Natural killer cell (primary cell): ENCODE measurements at places on chromosomes 3 and 15. TPM values are rescaled to one million over a fixed set of nuclear protein-coding genes. Genes with fewer than 3 reads are reported as not detected.

DNA sequence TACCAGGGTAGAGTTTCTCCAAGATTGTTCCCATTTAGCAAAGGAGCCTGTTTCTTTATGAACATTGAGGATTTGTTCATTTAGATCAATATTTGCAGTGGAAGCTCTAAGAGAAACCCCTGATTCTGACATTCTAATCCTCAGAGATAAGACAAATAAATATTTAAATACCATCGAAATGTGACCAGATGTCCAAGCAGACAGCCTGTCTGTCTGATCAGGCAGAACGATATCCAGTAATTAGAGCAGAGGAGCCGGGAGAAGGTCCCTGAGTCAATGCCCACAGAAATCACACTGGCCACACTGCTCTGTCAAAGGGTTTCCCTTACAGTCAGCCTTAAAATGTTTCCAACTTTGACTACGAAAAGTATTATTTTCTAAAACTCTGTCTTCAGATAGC is 15.7 kb upstream of the ARPIN start:
- no peak overlapping the region for H3K27ac ChIP-seq
- DNase-seq: no peak
- H3K4me3 ChIP-seq: no peak overlapping the region
- no peaks in the 10 kb centered on the region for H3K27me3 ChIP-seq
- H3K36me3 ChIP-seq: no peaks in the 10 kb centered on the region

DNA sequence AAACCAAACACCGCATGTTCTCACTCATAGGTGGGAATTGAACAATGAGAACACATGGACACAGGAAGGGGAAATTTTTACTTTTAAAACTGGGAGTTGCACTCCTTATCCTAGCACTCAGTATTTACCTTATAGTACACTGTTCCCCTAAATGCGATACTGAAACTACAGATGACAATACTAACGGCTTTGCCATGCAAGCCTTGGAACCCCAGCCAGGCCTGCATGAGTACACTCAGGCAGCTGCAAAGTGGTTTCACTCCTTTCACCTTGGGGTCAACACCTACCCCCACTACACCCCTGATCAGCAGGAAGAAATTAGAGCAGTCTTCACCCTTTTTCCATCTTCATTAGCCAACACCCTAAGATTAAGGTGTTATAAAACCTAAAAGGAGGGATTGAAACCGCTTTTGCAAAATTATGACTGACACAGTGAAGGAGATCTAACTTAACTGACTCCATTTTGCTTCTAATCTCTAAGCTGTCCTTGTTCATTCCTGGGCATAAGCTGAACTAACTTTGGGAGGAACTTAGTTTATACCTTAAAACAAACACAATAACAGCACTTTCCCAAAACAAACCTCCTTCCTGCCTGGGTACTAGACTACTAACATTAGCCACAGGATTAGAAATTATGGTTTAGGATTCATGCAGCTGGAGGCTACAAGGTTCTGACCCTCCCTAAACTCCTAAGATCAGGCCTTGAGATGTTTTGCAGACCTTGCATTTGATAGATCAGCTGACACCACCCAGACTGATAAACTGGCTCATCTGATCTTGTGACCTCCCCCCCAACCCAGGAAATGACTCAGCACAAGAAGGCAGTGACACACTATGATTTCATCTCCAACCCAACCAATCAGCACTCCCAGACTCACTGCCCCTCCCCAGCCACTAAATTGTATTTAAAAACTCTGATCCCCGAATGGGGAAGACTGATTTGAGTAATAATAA is 452.1 kb upstream of the PPP2R3A start:
- no peak overlapping the region for H3K27ac ChIP-seq
- H3K36me3 ChIP-seq: no peaks in the 10 kb centered on the region
- H3K4me3 ChIP-seq: no peak overlapping the region
- H3K27me3 ChIP-seq: no peaks in the 10 kb centered on the region
- H3K4me1 ChIP-seq: no peaks in the 10 kb centered on the region

The APBA2 gene
- 96.4 TPM for total RNA-seq

GRCh38 chr3:111967068-111967467 is 11.8 kb upstream of the ABHD10 start:
- peaks cover 9% of the 10 kb centered on the region for H3K36me3 ChIP-seq
- no peak overlapping the region for H3K4me3 ChIP-seq
- no peaks in the 10 kb centered on the region for H3K4me1 ChIP-seq
- H3K27ac ChIP-seq: no peak overlapping the region
- no peak for DNase-seq

DNA sequence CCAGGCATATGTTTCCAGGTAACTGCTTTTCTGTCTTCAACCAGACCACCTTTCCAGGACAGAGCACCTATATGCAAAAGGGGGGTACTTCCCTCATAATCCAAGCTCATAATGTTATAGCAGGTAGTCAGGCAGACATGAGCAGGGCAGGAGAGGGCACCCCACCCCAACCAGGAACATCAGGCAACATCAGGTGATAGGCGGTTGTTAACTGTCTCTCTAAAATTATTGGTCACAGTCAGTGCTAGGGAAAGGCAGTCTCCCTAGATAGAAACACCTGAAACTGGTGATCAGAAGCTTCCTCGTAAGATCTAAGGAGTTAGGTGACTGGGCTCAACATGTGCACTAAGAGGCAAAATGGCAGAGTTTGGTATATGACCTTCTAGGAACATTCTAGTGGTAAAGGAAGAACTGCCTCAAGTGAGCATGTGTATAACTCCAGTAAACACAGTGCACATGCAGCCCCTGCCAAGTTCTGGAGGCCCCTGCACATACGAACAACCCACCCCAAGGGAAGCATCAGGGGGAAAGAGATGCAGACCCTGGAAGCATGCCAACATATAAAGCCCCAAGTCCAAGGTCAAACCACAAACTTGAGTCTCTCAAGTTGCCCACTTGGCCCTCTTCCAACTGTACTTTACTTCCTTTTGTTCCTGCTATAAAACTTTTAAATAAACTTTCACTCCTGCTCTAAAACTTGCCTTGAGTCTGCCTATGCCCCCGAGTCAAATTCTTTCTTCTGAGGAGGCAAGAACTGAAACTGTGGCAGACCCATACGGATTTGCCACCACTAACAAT is 270.9 kb downstream of the ULK4 start:
- H3K36me3 ChIP-seq: no peaks in the 10 kb centered on the region
- DNase-seq: no peak
- no peak overlapping the region for H3K27ac ChIP-seq
- no peaks in the 10 kb centered on the region for H3K4me1 ChIP-seq

DNA sequence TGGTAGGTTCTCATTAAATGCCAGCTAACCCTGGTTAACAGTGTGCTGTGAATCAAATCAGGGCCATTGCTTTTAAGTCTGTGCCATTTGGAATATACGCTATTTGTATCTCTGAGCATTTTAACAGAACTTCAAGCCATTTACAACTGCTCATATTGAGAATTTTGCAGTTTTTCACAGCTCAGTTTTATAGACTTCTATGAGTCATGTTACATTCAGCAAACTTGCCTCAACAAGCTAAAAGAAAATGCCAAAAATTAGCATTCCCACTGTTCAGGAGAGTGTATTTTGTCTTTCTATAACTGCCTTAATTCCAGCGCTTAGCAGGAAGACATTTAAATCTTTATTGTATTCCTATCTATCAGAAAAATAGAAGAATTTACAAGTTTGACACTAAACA is 196.4 kb downstream of the GBE1 start:
- no peak overlapping the region for H3K4me3 ChIP-seq
- H3K27me3 ChIP-seq: no peaks in the 10 kb centered on the region
- H3K27ac ChIP-seq: no peak overlapping the region
- no peaks in the 10 kb centered on the region for H3K4me1 ChIP-seq
- H3K36me3 ChIP-seq: peaks cover 2% of the 10 kb centered on the region

- H3K4me3 ChIP-seq: no peak overlapping the region
- H3K27me3 ChIP-seq: no peaks in the 10 kb centered on the region
- H3K4me1 ChIP-seq: no peaks in the 10 kb centered on the region
- H3K27ac ChIP-seq: no peak overlapping the region
- H3K36me3 ChIP-seq: no peaks in the 10 kb centered on the region
Measured at GRCh38 chr3:159882790-159883779, 105.5 kb upstream of the IL12A start.

DNA sequence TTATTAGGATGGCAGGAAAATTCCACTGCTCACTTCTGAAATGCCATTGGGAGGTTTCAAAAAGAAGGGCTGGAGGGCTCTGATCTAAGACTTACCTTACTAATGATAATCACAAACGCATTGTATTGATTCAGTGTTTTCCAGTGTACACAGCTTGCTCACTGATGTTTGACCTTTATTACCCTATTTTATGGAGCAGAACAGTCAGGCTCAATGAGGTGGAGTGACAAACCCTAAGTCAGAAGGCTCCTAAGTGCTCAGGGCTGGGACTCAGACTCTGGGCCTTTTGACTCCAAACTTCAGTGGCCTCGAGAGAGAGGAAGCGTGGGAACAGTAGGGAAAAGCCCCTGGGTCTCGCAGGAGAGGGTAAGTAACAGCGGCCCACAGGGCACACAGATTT is 20.3 kb upstream of the RAD18 start:
- H3K27me3 ChIP-seq: no peaks in the 10 kb centered on the region
- DNase-seq: no peak
- no peaks in the 10 kb centered on the region for H3K36me3 ChIP-seq
- H3K4me3 ChIP-seq: no peak overlapping the region
- peaks cover 5% of the 10 kb centered on the region for H3K4me1 ChIP-seq
